A549 treated with CpdA at 1 μM for 4 hours (cell line): ENCODE measurements at places on chromosomes 7 and 10. TPM values are rescaled to one million over a fixed set of nuclear protein-coding genes. Genes with fewer than 3 reads are reported as not detected.

SKIDA1 gene
- total RNA-seq = 0.85 to 1.6 TPM (median 1.5 TPM) in 5 replicates

KCNMA1 gene
- total RNA-seq = 38.6 to 89.6 TPM (median 81.0 TPM) in 5 replicates

DNAJC30 gene
- 7.7 to 10.7 TPM (median 9.2 TPM) in 5 replicates for total RNA-seq

CHST15 gene
- 8.2 to 9.1 TPM (median 8.8 TPM) in 5 replicates for total RNA-seq

WNT16 gene
- total RNA-seq = not detected in 5 replicates
